Stimulated activated CD4-positive, alpha-beta T cell treated with anti-CD3 and anti-CD28 coated beads, Interleukin-1b, Interleukin-23, amount 100 ng/mL, for 1 hour (primary cell): ENCODE measurements at places on chromosomes 5 and 9.

- DNase-seq, result no peak
These were observed 68.7 kb upstream of the ZNF618 start for GRCh38 chr9:113807173-113808061.

DNA sequence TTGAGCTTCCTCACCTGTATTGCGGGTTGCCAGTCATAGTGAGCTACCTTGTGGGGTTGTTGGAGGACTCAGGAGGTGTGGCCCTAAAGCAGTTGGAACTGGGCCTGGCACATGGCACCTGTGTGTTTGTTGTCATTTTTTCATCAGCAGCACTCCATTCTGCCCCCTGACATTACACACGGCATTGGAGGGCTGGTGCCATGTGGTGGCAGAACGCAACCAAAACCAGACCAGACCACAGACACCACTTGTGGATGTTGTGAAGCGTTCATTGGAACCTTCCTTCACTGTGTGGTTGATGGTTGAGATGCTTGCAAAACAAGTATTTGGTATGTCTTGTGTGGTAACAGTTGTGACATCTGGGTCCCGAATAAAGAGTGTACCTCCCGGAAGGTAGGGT, 113.2 kb upstream of the ERCC6L2 start:
- DNase-seq, result no peak

DNA sequence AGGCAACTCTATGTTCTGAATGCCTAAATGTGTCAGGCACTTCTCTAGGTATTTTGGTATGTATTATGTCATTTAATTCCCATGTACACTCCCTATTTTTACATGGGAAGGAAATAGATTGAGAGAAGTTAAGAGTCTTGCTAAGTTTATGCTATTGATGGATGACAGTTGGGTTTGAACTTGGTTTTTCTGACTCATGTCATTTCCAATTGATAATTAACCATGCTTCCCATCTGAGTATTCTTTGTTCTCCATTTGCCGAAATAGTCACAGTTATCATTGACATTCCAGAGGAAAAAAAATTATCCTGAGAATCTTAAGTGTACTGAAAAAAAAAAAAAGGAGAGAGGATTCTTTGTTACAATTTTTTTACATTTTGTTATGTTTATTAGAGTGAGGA, 23.1 kb upstream of the DMRTA1 start:
- DNase-seq, result no peak

GRCh38 chr5:90590-91547, 1.1 kb upstream of the PLEKHG4B start:
- DNase-seq, result no peak

GRCh38 chr9:79300068-79300467, 271.7 kb upstream of the TLE4 start:
- DNase-seq, result no peak

DNA sequence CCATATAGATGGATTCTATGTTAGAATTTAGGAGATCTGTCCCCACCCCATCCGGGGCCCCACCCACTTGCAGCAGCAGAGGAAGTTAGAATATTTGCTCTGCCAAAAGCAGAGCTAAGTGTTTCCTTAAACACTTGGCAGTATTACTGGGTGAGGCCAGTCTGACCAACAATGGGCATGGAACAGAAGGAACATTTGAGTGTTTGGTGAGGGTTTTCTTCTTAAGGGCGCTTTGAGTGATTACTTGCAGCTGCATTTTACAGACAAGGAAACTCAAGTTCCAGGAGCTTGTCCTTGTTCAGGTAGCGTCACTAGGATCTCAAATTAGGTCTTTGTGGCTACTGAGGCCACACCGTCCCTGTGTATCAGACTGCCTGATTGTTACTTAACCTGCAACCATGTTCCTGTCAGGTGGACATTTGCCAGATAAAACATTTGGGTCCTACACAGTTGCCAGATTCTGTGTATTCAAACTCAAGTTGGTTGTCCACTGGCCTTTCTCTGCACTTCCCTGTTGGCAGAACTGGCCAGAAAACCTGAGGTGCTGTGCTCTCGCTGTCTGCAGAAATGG, 59.3 kb downstream of the SLC46A2 start:
- DNase-seq, result no peak

- no peak for DNase-seq
These were observed 163.5 kb downstream of the NR2F1-AS1 start for GRCh38 chr5:93417490-93417889.

- no peak for DNase-seq
These were observed 24.7 kb upstream of the TAS2R1 start for GRCh38 chr5:9654886-9655285.

- DNase-seq, result no peak
These were observed 1043.4 kb upstream of the CDH10 start for GRCh38 chr5:25688156-25688555.

DNA sequence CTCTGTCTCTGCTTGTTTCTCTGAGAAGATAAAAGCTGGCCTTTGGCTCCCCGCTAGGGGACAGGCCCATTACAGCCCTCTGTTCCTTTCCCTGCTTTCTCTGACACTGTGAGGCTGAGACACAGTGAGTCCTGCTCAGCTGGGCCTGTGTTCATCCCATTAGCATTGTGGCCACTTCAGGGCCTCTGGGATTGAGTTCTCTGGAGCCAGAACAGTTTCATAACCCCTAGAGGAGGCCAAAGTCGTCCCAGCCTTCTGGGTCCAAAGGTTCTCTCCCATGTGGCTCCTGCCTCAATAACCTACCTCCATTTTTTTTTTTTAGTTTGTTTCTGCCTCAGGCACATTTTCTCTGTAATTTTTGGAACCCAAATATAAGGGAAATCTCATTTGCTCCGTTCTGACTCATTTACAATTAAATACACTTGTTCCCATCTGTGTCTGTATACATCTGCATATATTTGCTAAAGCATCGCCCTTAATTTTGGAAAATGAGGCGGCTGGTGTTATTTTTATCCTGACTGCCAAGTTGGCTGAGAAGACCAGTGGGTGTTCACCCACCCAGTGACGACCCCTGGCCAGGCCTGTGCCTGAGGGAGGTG, 27.3 kb upstream of the CTNNA1 start:
- DNase-seq, result no peak

DNA sequence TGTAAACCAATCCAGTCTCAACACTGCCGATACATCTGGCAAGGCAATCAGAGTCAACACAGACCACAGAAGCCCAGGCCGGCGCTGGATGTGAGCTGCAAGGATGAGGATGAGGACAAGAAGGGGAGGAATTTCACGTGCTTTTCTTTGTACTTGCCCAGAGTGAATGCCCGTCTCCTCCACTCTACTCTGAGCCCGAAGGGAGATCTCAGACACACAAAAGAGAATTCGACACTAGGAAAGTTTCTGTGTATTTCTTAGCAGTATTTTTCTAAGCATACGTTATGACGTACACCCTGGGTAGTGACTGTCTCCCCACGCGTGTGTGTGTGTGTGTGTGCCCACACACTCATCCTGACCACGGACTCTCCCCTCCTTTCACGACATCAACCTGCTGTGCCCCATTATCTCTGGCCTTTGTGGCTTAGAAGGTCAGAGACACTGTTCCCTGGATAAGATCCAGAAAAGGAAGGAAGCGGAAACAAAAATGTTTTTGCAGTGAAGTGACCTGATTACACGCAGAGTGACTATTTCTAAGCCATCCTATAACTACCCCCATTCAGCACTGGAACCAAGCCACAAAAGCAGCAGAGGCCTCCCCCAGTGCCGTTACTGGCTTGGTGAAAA, 227.3 kb upstream of the DAPK1 start:
- no peak for DNase-seq

DNA sequence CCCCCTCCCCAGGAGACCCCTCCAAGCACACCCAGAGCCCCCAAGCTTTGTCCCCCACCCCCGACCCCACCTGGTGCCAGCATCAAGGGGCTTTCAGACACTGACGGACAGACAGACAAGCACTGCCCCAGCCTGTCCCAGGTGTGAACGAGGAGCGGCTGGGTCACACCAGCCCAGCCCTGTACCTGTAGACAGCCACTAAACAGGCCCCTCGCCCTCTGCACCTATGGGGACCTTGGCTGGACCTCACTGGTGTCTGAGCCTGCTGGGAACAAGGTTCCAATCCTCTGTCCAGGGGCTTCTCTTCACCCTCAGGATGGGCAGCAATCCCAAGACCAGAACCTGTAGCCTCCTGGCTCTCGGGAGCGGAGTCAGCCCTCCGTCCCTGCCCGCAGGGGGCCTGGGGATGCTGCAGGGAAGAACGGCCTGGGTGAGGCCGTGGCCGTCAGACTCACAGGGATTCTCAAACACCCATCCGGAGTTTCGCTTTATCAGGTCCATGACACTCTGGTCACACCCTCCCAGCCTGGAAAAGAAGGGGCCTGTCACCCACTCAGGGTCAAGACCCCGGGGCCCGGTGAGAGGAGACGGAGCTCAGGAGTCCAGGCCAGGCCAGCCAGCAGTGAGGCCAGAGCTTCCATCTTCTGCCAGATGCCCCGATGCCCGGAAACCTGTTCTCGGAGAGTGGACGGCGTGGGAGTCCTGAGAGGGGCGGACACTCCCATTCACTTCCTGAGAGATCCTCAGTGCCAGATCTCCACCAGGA, 2.8 kb downstream of the LCN6 start:
- no peak for DNase-seq

GRCh38 chr9:93198117-93198837, 14.3 kb downstream of the WNK2 start:
- no peak for DNase-seq

DNA sequence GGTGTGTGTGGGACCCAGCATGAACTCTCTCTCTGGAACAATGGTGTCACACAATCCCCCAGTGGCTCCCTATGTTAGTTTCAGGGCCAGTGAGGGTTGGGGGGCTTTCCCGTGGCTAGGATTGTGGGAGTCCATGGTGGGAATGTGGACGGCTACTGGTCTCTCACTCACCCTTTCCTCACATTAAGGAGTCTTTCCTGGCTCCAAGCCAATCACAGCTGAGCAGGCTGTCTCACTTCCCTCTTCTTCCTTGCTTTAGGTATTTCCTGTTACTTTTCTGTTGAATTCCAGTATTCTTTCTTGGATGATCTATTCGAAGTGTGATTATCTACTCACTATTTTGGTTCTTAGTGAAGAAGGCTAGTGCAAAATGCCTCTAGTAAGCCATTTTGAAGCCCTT, 324.4 kb upstream of the MPDZ start:
- no peak for DNase-seq

DNA sequence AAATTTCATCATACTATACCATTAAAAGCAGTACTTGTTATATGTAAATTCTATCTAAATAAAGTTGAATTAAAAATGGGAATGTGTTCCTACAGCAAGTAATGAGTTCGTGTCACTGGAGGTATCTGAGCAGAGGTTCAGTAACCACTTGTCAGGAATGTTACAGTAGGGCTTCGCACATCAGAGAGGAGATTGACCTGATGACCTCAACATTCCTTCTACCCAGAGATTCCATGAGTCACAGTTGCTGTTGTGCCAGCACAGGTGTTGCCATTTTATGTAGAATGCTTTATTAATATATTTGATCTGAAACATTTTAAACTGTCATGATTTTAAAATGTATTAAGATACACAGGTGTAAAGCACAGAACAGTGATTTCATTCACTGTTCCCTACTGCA, 60.3 kb downstream of the STX17 start:
- no peak for DNase-seq

GRCh38 chr5:86917117-86917579, 299.4 kb downstream of the COX7C start:
- DNase-seq, result no peak

GRCh38 chr9:2567922-2568321, 53.7 kb upstream of the VLDLR start:
- DNase-seq, result no peak

DNA sequence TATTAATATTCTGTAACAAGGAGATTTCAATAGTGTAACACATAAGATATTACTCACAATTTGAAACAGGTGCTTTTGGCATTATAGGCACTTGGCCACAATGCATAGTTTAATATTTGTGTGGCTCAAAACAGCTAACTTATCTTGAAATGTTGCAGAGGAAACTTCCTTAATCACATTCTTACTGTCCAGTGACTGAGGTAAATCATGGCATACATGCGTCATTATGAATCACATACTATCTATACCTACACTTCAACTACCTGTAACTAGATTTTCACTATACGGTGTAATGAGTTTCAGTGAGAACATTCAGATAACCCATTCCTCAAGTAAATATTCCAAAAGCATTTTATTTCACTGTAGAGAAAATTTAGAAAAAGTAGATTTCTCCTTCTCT, 218.8 kb downstream of the PDE4D start:
- DNase-seq, result no peak

- no peak for DNase-seq
These were observed 13.9 kb upstream of the ZFP62 start for GRCh38 chr5:180874804-180875582.

DNA sequence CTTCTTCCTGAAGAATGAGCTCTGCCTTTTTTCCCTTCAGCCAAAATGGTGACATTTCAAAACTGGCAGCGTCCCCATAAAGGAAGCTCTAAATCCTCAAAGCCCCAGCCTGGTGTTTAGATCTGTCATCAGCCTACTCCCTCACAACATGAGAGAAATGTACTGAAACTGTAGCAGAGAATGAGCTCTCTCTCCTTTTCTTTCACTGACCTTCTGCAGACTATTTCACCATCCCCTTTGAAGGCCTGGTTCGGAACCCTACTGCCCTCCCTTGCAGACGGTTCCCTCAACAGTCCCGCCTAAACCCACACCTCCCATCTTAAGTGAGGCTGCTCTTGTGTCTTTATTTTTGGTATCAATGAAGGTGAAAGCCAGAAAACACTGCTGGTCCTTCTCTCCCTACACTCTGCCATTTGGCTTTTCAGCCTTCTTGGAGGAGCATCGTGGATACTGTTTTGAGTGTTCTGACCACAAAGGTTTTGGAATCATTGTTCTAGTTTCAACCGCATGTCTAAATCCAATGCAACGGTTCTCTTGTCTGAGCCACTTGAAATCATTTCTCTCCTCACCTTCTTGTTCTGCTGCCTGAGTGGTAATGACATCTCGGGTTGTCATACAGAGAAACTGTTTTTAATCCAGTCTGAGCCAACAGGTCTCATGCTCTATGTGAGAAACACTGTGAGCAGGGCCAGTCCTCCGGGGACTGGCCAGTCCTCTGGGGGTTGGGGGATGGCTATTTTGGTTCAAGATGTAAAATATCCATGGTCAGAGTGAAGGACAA, 39.0 kb downstream of the ITK start:
- DNase-seq, result no peak

DNA sequence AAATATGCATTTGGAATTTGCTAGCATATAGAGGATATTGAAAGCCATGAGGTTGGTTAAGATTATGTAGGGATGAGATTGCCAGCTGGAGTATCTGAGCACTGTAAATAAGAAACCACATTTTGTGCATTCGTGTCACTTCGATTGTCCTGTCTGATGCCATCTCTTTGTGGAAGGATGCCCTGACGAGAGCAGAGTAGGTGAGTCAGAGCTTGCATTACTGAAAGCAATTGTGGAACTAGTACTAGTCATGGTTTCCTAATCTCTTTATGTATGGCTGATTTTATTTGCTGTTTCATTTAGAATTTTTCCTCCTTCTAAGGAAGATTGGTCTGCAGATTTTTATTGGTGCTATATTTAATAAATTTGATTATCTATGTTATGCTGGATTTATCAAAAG, 14.5 kb upstream of the TAS2R1 start:
- no peak for DNase-seq
